ENCODE measurements at places on chromosomes 1 and 21.

DNA sequence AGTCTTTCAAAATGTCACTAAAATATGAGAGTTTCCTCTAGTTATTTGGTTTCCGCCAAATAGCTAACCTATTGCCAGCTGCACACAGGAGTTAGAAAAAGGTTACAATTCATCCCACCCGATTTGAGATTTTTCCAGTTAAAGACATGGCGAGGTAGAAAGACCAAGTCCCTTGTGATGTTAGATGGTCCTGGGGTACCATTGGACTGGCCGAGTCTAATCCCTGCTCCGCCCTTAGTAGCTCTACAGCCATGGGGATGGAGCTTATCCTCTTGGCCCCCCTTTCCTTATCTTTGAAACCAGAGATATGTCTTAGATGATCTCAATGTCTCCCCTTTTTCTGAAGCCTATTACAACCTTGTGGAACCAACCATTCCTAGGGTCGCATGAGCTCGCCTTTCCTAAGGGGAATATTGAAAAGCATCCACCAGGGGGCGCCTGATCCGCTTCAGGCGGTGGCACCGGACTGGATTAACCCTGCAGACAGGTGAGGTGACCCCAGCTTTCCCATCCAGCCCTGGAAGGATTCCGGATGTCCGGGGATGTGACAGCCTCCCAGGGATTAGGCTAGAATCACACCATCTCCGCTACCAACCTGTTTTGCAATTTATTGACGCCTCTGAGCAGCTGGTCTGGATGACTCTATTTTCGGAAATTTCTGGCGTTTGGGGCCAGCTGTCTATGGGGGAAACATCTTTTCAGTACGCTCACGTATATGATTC is 68.3 kb upstream of the SIM2 start:
- DNase-seq: peak; percentile 76

- DNase-seq: no peak
Observed at GRCh38 chr1:164785841-164786534, 227.0 kb downstream of the PBX1 start.

GRCh38 chr21:23695443-23695842 is 1911.8 kb downstream of the MRPL39 start:
- DNase-seq: no peak

GRCh38 chr1:72432645-72433267 is 150.4 kb upstream of the NEGR1 start:
- no peak for DNase-seq

GRCh38 chr1:10904396-10905358 is 107.8 kb upstream of the TARDBP start:
- no peak for DNase-seq

DNA sequence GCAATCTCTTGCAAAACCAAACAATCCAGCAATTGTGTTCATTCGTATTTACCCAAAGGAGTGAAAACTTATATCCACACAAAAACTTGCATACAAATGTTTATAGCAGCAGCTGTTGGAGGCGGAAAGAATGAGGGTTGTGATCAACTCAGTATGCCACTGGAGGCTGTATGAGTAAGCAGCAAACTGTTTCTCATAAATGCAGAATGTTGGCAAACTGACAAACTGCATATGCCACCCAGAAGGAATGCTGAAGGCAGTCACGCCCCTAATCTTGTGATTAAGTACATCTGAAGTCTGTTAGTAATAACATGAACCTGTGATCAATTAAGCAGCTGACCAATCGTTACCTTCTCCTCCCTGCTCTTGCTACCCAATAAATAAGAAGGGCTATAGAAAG is 60.5 kb upstream of the CR2 start:
- peak; percentile 90 for DNase-seq

DNA sequence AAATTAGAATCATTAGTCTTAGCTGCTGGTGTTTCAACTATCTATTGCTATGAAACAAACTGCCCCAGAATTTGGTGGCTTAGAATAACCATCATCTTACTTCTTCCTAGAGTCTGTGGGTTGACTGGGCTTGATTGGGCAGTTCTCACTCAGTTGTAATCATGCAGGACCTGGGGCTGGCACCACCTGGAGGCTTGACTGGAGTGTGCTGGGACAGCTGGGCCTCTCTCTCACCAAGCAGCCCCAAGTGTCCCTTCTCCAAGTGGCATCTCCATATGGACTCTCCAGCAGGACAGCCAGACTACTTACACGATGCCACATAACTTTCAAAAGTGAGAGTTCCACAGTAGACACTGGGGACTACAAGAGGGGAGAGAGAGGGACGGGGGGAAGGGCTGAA is 140.3 kb upstream of the ATP1B1 start:
- no peak for DNase-seq

DNA sequence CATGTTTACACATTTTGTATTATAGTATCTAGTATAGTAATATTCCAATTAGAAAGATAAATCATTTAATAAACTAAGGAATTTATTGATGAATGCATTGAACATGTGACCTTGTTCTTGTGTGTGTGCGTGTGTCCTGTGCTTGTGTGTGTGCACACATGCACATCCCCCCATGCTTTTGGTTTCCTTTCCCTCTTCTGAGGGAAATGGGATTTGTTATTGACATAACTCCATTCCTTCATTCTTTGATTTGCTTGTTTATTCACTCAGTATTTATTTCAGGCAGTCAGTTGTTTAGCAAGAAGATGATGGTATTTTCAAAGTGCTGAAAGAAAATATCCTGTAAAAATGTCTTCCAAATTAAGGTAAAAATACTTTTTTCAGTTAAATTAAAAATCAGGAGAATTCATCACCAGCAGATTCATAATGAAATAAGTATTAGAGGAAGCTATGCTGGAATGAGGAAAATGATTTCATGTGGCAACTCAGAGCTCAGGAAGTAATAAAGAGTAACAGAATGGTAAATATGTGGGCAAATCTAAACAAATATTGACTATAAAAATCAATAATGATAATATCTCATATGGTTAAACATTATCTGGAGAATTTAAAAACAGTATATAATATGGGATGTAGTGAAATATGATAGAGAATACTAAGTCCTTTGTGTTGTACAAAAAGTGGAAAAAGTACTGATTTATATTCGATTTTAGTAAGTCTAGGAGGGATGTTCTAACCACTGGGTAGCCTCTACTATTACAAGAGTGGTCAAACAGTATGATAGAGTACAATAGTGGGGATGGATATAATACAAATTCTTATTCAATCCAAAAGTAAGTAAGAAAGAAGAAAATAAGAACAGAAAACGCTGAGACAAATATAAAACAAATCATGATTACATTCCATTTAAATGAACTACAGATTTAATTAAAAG is 35.2 kb upstream of the SIPA1L2 start:
- DNase-seq: no peak

- no peak for DNase-seq
Observed at GRCh38 chr1:232486454-232487207, 143.3 kb downstream of the SIPA1L2 start.

GRCh38 chr21:30582870-30583269 is 7.3 kb downstream of the KRTAP22-2 start:
- no peak for DNase-seq

GRCh38 chr1:50857702-50858101 is 102.4 kb downstream of the FAF1 start:
- DNase-seq: no peak

DNA sequence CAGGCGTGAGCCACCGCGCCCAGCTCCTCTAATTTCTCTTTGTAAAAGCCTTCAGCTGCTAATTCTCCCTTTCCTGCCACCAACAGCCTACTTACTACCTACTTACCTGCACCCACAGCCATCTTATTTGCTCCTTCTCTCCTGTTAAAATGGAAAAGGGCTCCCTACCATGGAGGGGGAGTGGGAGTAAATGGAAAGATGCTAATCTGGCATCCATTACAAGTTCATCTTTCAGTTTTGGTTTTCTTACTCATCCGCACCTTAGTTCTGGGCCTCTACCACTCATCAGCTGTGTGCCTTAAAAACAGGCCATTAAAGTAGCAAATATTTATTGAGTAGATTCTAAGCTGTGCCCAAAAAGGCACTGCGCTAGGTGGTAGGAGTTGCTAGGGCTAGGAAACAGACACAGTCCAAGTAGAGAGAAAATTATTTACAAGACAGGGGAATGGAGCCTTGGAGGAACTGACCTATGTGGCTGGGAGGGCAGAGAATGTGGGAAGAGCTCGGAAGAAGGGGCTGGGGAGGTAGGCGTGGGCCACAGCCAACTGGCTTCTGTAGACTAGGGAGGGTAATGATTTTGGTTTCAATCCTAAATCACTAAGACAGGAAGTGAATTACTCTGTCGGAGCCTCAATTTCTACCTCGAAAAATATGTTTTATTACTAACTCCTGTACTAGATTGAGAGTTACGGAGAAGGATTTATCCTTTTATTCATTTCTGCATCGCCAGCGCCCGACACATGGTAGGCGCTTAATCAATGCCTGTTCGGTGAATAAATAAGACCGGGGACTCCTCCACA is 685 bp upstream of the DDI2 start:
- peak; percentile 47 for DNase-seq

DNA sequence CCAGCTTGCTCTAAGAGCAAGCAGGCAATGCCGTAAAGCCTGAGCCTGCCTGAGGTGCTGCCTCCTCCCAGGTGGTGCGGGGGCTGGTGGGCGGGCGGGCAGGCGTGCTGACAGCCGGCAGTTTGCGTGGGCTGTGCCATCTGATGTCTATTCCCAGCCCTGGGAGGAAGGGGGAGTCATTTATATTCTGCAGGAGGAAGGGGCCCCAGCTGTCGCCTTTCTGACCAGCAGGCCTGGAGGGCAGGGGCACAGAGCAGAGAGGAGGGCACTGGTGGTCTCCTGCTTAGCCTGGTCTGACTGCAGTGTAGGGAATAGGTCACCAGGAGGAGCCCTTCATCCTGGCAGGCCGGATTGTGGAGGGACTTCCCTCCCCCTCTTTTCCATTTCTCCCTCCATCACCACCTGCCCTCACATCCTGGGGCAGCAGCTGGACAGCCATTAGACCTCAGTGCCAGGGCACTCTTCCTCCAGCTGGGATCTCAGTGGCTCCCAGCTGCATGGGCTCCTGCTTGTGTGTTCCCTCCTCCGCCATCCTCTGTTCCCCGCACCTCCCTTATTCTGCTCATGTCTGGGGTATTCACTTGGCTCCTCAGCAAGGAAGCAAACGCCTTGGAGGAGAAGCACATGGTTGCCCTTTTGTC is 4.4 kb downstream of the CYB561D1 start:
- peak; percentile 59 for DNase-seq

GRCh38 chr1:227459326-227459841 is 104.0 kb upstream of the ZNF678 start:
- no peak for DNase-seq

DNA sequence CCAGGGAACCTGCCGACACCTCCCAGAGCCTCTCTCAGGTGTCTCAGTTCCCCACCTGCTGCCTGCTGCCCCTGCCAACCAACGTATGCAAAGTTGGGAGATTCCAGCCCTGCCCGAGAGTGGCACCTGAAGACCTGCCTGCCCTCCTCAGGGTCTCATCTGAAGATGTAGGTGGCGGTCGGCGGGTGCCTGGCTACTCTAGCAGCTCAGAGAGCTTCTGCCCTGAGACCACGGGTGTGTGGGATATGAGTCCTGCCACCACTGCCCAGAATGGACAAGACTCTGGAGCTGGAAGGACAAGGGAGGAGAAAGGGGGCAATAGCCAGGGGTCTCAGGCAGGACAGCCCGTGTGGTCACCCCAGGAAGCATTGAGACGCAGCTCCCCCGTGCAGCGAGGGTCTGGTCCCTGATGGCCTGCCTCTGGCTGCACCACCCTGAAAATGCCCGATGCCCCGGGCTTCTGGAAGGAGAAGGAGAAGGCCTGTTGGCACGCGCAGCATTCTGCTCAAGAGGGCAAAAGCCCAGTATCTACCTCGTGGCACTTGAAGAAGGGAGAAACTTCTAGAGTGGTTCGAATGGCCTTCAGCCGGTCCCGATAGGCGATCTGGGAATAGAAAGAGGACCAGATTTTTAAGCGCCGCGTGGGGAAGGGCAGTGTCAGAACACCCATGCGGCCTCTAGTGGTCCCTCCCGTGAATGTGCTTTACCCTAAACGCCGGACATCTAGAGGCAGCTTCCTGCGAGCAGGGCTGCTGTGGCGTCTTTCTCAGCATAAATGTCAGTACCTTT is 88.8 kb downstream of the STUM start:
- DNase-seq: peak; percentile 30

- DNase-seq: peak; percentile 73
Observed at GRCh38 chr1:94522304-94522703, 19.3 kb downstream of the F3 start.

DNA sequence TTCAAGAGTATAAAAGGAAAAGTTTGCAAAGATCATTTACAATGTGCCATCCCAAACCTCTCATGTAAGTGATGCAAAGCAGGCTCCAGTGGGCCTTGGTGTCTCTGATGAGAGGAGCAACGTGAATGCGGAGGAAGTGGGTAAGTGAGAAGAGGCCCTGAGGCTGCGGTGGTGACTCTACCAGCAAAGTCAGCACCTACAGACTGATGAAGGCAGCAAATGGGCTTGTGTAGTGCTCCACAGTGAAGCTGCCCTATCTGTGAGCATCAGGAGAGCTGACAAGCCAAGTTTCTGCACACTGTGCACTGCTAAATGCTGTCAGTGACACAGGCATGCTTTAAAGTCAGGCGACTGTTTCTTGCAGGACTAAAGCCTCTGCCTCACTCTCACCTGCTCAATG is 15.6 kb upstream of the RAP1A start:
- no peak for DNase-seq

GRCh38 chr1:21366288-21366687 is 73.6 kb upstream of the NBPF3 start:
- DNase-seq: no peak
